ENCODE measurements at places on chromosomes 3 and 15.

DNA sequence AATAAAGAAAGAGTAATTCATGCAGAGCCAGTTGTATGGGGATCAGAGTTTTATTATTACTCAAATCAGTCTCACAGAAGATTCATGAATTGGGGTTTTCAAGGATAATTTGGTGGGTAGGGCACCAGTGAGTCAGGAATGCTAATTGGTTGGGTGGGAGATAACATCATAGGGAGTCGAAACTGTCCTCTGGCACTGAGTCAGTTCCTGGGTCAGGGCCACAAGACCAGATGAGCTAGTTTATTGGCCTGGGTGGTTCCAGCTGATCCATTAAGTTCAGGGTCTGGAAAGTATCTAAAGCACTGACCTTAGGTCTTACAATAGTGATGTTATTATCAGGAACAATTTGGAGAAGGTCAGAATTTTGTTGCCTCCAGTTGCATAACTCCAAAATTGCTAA lies 998.6 kb upstream of the EPHA6 start:
- DNase-seq = no peak

DNA sequence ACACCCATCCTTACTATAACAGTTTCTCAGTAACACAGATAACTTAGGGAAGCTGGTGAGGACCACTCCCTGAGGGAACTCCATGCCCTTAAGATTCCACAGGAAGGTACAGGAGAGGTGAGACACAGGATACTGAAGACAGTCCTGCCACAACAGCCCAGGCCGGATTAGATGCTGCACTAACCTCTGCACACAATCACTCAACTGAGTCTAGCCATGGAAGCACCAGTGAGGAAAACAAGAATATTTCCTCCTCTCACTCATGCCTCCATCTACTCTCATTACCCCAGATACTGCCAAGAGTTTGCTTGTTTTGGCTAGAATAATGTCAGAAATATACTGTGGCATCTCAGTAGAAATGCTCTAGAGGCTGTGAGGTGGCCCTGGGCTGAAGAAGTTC lies 3.7 kb downstream of the ANO10 start:
- DNase-seq = no peak

GRCh38 chr3:53833053-53833645 lies 13.1 kb downstream of the CHDH start:
- no peak for DNase-seq

- DNase-seq = no peak
Observed at GRCh38 chr3:186628756-186629155, 11.4 kb upstream of the FETUB start.

DNA sequence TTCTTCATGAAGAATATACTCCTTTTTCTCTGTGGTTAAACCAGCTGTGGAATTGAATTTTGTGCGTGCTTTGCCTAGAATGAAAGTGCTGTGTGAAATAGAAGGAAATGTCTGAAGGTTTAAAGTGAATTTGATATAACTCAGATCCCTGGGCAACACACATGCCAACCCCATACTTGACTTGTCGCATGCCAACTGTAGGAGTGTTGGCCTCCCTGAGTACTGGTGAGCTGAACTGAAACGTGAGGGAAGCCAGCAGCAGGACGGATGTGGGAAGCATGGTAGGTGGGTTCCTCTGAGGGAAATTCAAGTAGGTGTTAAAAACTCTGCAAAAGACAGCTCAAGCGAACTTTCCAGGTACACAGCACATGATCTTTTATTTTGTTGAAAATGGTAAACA lies 14.7 kb downstream of the FAN1 start:
- no peak for DNase-seq

DNA sequence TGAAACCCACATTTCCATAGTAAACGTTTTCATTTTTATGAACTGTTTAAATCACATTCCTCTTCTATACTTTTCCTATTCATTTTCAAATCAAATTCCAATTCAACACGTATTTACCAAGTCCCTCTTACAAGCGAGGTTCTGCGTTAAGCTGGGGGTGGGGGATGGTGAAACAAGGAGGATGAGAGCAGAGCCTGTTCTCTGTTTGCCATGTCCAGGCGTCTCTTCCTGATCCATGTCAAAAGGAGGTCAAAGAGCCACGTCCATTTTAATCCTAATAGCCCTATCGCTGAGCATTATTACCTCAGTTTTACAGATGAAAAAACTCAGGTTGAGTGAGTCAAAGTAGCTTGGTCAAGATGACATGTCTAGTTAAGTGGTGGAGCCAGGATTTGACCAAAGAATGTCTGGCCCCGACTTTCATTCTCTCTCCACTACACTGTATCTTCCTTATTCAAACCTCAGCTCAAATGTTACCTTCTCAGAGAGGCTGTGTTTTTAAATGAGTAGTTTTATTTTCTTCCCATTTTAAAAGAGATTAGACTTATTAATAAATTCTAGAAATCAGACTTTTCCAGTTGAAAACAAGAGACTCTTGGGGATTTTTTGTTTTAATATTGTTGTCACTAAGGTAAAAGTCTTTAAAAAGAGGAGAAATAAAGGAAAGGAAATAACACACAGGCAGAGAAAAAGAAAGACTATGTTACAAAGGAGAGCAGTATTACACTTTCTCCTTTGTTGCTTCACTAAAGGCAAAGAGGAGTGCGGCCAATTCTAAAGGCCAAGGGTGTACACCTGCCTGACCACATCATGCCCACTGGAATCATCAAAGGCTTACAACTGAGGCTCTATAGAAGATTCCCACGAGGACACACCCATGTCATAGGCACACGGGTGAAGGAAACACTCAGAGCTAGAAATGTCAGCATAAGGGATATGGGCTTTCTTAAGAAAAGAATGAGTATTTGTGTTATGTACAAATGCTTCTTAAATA lies 42.4 kb downstream of the MYO5A start:
- no peak for DNase-seq

- DNase-seq = no peak
Observed at GRCh38 chr3:128502712-128503111, 9.7 kb upstream of the GATA2 start.

DNA sequence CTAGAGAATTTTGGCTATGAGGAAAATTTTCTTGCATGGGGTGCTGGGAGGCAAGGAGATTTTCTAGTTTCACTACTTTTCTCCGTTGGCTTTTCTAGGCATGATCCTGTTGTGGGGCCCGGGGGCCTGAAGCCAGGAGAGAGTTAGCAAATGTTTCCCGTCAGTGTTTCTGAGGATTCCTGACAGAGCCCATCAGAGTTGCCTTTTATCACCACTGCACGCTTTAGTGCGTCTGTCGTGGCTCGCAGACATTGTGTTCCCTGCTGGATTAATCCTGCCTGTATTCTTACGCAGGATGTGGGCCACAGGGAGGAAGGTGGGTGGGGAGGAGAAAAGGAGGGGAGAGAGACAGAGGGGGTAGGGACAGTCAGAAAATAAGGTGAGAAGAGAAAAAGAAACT lies 18.1 kb upstream of the BOC start:
- no peak for DNase-seq

DNA sequence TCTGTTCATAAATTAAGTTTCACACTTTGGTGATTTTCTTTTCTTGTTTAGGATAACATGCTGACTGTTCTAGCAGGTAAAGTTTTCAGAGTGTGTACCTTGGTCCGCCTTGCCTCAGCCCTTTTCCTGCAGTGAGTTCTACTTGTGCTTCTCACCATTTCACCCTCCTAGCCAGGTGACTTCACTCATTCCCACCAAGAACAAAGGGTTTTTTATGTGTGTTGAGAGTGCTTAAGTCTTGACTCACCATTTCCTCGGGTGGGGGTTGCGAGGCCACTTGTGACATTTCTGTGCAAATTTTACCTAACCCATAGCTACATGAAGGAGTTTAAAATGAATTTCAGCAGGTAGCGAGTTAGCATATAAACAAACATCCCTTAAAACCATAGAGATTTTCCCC lies 81.4 kb downstream of the C3orf38 start:
- no peak for DNase-seq

GRCh38 chr15:44598892-44599291 lies 61.9 kb downstream of the EIF3J start:
- no peak for DNase-seq

DNA sequence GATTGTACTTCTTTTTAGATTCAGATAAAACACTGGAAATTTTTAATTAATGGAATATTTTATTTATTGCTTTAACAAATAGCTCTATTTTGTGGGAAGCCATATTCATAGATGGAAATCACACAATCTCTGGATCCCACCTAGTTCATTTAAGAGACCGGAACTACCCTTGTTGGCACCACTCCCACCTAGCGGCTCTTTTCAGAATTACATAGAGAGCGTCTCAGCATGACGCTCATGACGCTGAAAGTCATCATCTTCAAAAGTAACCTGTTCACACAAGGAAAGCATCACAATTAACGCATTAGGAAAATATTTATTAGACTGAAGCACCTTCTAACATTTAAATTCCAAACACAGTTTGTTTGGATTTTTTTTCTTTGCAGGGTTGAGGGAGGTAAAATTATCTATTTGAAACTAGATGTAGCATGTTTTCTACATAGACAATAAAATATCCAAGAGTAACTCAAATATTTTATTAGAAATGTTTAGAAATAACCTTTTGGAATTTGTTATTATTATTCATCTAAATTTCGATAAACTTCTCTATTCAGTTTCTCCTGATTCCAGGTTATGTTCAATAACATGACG lies 214.9 kb upstream of the ARRDC4 start:
- no peak for DNase-seq

DNA sequence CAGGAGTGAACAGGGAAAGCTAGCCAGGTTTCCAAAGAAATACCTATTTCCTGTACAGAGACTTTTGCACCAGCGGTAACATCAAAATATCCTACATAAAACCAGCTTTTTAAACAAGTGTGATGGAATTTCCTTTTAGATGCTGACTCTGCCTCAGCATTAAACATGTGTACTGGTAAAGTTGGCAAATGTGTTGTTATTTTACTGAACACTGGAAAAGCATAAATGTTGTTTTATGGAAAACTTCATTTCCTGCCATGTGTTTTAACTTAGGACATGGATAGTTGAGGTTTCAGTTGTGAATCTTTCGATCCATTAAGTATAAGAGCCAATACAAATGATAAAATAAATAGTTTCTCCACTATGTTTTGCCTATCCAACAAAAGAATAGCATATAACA lies 15.7 kb downstream of the OXNAD1 start:
- no peak for DNase-seq

GRCh38 chr15:101092867-101093202 lies 159.0 kb downstream of the CHSY1 start:
- no peak for DNase-seq

DNA sequence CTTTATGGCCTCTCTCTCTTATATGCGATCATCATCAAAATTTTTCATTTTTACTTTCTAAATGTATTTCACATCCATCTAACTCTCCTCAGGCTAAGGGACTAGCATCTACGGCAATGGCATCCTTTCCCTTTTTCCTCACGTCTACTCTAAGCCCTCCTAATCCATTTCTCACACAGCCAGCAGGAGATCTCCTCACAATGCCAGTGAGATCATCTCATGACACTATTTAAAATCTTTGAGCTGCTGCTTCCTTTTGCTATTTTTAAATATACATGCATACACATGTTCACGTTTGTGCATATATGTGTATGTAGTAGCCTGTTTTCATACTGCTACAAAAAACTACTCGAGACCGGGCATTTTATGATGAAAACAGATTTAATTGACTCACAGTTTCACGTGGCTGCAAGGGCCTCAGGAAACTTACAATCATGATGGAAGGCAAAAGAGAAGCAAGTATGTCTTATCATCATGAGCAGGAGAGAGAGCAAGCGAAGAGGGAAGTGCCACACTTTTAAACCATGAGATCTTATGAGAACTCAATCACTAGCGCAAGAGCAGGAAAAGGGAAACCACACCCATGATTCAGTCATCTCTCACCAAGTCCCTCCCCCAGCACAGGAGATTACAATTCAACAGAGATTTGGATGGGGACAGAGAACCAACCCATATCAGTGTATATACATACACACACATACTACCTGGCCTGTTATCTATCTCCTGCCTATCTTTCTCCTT lies 599.2 kb upstream of the ROBO1 start:
- DNase-seq = no peak

DNA sequence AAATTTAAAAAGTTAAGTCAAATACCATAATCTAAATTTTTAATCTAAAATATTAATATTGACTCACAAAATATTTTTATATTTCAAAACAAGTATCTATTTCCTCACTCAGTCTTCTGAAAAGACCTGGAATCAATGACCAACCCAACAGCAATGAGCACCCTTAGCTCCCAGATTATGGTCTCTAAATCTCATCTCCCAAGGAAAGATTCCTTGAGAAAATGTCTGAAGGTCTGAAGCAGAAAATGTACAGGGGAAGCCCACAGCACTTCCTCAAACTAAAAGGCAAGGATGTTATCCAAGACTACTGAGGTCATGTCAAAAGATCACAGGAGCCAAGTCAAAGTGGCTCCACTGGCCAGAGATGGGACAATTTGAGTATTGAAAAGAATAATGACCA lies 51.0 kb upstream of the SLCO2A1 start:
- DNase-seq = no peak

DNA sequence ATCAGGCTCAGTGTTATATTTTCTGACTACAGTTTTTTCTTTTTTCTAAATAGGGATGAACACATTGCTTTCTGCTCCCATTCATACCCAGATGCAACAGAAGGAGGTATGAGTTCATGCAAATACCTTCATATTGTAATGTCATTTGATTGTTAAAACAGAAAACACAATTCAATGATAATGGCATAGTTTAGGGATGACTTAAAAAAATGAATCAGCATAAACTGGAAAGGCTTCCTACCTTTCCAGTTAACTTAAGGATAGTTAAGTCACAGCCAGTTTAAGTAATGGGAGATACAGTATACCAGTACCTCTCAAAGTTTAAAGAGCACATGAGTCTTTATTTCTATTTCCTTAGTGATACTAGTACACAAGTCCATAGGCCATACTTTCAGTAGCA lies 24.9 kb downstream of the KNL1 start:
- DNase-seq = no peak

DNA sequence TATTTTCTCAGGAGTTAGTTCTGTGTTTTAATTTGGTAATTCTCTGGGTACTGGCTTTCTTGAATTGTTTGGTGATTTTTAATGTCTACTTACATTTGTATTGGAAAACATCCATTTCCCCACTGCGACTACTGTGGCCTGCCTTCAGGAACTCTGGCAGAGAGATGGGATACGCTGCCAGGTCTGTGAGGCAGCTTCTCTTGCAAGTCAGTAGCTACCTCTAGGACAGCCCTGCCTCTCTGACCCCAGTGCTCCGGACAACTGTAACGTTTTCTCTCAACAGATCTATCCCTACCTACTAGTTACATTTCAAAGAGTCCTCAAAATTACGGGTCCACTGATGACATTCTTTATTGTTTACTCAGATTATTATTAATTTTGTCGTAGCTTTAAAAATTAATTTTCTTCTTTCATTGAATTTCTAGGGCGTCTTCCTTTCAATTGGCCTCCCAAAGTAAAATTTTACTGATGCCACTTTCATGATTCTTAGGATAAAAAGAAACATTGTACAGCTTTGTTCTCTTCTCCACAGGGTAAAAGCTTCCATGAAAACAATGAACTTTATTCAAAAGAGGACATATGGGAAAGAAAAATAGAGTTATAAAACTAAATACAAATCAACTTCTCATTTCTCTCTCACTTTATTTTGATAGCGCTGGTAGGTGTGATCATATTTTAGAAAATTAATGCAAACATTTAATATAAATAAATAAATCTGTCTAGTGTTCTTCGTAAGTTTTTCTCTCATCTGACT lies 123.2 kb upstream of the GOLGA8J start:
- DNase-seq = no peak

- DNase-seq = no peak
Observed at GRCh38 chr3:13024765-13025065, 48.5 kb downstream of the IQSEC1 start.

- no peak for DNase-seq
Observed at GRCh38 chr3:82938821-82939328, 1177.4 kb upstream of the GBE1 start.

- no peak for DNase-seq
Observed at GRCh38 chr3:172688588-172688987, 22.3 kb downstream of the NCEH1 start.

GRCh38 chr3:16309558-16309957 lies 44.5 kb downstream of the OXNAD1 start:
- DNase-seq = no peak

All from stimulated activated CD8-positive, alpha-beta memory T cell treated with anti-CD3 and anti-CD28 coated beads, Interleukin-15, amount 100 ng/mL, for 24 hours (primary cell).